ENCODE measurements at places on chromosomes 2 and 18. TPM values are rescaled to one million over a fixed set of nuclear protein-coding genes. Genes with fewer than 3 reads are reported as not detected.

Gene C2orf78
- total RNA-seq: not detected

Gene PLEKHH2
- total RNA-seq: 27.0 TPM

Gene DNAH7
- 2.7 TPM for total RNA-seq

Gene PDE6D
- total RNA-seq: 17.6 TPM

Gene DHX57
- 23.7 TPM for total RNA-seq

Gene MDH1B
- 2.3 TPM for total RNA-seq

Gene ALLC
- not detected for total RNA-seq

Gene PLB1
- total RNA-seq: 4.1 TPM

Gene LRP2
- total RNA-seq: not detected

Gene DSC2
- total RNA-seq: 0.97 TPM

Gene CBLN2
- not detected for total RNA-seq

Gene DRC1
- total RNA-seq: 0.39 TPM

Gene REG3G
- not detected for total RNA-seq

Gene TBR1
- total RNA-seq: under 0.01 TPM

Gene FIGN
- total RNA-seq: 2.2 TPM
